ENCODE measurements at places on chromosomes 13 and 19.
A peak's percentile ranks its signal among the peaks of the same experiment; 100 is the strongest.

GRCh38 chr13:21014502-21015170 lies 46.8 kb downstream of the LATS2 start:
- no peak for DNase-seq

DNA sequence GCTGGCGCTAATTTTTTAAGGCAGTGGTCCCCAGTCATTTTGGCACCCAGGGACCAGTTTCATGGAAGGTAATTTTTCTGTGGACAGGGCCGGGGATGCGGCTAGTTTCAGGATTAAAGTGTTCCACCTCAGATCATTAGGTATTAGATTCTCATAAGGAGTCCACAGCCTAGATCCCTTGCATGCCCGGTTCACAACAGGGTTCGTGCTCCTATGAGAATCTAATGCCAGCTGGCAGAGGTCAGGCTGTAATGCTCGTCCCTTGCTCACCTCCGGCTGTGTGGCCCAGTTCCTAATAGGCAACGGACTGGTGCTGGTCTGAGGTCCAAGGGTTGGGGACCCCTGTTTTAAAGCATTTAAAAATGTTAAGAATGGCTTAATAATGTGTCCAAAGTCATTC lies 54.1 kb downstream of the GPC6 start:
- DNase-seq = no peak

GRCh38 chr13:80199585-80200292 lies 141.2 kb downstream of the SPRY2 start:
- no peak for DNase-seq

GRCh38 chr13:96900986-96901385 lies 93.3 kb downstream of the OXGR1 start:
- no peak for DNase-seq

- DNase-seq = no peak
Observed at GRCh38 chr13:33764716-33765115, 53.2 kb upstream of the RFC3 start.

DNA sequence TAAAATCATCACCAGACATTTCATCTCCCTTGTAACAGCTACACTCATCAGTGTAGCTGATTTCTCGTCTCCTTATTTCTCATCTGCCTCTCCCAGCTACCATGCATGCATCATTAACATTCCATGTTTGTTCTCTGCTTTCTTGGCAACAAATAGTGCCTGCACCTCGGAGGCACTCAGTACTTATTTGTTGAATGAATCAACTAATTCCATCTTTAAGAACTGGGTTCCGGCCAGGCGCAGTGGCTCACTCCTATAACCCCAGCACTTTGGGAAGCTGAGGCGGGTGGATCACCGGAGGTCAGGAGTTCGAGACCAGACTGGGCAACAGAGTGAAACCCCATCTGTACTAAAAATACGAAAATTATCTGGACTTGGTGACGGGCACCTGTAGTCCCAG lies 63.9 kb upstream of the GTF3A start:
- DNase-seq = no peak

- no peak for DNase-seq
Observed at GRCh38 chr19:47749326-47749725, 4.0 kb downstream of the NOP53 start.

DNA sequence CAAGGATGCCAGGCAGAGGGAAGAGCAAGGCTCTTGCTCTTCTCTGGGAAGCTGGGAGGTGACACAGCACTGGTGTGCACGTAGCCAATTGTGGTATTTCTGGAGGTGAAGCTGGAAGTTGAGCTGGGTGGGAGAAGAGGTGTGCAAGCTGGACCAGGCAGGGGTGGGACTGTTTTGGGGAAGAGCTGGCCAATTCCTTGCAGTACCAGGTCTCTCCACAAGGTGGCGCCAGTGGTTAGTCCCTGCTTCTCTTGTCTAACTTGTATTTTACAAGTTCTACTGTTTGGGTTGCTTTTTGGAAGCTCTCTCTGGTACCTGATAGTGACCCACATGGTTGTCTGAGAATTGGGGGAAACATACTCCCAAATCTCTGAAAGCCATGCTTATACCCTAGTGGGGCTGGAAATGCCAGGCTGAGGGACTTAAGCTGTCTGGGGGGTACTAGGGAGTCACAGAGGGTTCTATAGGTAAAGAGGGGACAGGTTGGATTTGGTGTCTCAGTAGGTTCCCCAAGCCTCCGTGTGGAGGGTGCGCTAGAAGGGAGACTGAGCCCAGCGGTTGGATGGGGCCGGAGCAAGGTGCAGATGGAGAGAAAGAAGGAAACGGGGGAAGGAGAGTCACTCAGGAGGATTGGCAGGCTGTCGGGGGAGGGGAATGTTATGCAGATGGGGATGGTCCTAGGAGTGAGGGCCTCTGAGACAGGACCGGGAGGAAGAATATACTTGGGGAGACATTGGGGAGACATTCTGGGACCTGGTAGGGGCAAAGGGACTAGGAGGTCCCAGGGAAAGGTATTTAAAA lies 3.0 kb downstream of the HPN start:
- DNase-seq = no peak

DNA sequence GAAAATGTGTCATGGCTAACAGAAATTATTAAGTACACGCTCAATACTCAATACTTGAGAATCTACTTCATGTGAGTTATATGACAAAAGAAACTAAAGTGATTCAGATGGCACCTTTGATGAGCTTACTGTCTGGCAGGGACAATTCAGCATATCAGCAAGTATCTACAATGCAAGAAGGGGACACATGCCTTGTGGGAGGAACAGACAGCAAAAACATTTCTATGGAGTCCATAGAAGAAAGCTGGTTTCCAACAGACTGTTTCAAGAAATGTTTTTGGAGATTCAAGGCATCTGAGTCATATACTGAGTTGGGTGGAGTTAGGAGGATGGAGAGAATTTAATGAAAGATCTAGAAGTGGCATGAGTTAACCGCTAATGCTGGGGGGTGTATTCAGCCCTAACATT lies 54.7 kb downstream of the MBNL2 start:
- DNase-seq = no peak

DNA sequence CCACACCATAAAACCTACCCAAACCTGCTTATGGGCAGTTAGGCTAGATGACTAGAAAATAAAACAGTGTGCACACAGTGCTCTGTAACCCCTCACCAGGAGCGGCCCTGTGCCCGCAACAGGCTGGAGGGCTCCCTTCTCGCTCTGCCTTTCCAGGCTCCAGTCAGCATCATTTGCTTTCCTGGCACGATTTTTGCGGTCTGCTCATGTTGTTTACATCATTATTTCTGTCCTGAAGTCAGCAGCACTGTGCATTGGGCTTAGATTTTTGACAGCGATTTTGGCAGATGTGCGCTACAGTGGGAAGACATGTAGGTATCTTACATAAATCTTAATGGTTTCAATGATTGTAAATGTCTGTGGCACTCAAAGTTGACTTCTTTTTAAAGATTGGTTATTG lies 344.0 kb downstream of the MTUS2 start:
- DNase-seq = no peak

DNA sequence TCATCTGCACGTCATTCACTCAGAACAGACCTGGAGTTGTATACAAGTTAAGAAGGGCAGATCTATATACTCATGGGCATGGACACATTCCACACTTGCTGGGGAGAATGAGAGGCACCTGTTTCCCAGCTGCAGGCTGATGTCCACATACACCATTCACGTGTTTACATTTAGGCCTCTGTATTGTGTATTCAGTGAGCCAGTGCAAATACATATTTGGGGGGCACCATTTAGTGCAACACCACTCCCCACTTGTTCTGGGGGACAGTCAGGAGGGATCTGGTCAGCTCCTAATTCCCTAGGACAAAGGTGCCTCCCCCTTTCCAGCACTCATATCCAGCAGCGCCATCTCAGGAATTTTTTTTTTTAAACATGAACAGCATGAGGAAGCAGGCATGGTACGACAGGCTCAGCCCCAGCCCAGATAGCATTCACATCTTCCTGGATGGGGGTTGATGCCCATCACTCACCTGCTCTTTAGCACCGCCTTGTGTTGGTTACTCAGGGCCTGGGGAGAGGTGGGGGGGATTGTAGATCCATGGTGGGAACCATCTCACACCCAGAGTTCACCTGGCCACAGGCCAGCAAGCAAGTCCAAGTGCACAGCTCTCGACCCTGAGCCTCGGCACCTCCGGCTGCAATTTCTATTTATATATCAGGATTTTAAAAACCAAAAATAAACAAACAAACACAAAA lies 56.9 kb upstream of the ZNF254 start:
- no peak for DNase-seq

DNA sequence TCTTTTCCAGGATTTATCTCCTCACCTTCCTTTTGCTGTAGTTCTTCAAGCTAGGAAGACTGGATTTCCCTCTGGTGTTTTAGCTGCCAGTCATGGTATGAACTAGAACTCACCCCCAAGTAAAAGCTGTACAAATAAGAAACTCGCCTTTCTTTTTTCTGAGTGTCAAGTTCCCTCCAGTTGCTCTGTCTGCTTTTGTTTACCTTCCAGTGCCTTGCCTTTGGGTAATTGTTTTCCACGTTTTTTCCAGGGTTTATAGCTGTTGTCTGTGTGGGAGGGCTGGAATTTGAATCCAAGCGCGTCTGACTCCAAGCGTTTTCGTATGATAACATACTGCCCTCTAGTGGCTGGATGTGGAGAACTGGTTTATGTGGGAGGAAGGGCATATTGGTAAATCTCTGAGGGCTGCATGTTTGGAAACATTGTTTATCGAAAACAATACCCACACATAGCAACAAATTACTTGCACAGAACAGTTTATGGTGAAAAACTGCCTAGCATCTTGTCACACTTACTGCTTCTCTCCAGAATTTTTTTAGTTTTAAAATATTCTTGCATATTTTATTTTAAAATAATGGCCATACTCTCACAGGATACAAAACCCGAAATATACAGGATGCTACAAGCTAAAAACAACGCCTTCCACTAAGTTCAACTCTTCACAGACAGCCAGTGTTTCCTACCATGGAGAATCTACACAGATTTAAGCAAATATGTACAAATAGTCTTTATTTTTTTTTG lies 19.2 kb downstream of the RCN3 start:
- peak; percentile 94 for DNase-seq

- no peak for DNase-seq
Observed at GRCh38 chr13:112448621-112449544, 72.7 kb downstream of the SPACA7 start.

DNA sequence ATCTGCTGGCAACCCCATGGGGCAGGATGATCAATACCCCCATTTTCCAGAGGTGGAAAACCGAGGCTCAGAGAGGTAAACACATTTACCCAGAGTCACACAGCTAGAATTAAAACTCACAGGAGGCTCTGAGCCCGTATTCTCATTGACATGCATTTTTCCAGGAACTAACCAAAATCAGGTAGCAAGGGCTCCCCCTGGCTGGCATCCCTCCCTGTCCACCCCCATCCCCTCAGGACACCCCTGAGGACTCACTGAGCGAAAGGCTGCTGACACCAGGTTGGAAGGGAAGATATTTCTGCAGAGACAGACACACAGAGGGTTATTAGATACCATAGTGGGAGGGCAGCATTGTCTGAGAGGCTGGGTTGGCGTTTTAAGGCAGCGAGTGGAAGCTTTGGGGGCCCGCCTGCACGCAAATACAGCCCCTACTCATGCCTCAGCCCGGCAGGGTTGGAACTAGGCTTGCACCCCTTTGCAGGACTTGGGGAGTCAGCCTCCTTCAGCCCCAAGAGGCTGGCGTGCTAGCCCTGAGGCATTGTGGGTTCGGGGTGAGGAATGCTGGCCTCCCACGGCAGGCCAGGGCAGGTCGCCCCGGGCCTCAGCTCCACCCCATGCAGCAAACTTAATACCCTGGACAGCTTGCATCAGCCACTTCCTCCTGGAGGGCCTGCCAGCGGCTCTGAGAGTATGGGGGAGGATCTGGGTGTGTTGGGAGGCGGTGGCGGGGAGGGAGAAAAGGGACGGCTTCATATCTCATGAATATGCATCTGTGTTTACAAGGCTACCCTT lies 3.9 kb downstream of the SLC1A5 start:
- DNase-seq = no peak

DNA sequence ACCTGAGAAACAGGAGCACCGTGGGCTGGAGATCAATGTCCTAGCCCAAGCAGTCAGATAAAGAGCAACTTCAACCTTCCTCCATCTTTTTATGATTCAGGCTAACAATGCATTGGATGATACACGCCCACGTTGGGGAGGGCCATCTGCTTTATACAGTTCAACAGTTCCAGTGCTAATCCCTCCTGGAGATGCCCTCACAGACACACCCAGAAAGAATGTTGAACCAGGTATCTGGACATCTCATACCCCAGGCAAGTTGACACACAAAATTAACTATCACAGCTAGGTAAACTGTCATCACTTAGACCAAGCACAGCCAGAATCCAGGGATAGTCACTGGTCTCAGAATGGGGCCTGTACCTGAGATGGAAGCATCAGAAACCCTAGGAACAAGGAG lies 20.6 kb upstream of the SERPINE3 start:
- no peak for DNase-seq

- DNase-seq = no peak
Observed at GRCh38 chr13:24022568-24022967, 125.3 kb upstream of the C1QTNF9B start.

DNA sequence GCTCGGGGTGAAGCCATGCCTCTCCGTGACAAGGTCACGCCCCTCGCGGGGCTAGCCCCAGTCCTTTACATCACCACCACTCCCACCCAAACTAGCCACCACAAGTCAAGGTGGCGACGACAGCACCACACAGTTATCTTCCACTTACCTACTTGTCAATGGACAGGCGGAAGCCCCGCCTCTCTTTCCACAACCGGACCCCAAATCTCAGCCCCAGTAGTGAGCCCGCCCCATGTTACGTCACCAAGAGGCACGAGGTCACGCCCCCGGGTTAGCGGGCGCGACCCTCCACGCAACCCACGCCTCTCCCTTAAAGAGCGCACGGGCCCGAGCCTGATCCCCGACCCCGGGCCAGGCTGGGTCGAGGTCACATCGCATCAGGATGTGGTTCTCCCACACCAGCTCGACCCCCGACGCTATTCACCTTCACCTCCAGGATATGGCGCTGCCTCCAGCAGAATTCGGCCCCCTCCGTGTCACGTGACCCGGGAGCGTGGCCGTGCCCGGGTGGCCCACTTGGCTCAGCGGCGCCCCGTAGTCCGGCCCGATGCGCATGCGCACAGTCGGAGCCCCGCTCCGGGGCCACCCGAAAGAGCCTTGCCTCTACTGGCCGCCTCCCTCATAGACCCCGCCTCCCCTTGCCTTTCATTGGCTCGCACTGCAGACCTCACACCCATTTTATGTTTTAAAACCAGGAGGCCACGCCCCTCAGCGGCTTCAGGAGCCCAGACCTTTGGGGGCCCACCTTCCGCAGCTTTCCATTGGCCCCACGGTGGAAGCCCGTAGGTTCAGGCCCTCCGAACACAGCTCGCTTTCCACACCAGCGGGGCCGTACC lies 18.2 kb downstream of the SYDE1 start:
- peak; percentile 94 for DNase-seq

DNA sequence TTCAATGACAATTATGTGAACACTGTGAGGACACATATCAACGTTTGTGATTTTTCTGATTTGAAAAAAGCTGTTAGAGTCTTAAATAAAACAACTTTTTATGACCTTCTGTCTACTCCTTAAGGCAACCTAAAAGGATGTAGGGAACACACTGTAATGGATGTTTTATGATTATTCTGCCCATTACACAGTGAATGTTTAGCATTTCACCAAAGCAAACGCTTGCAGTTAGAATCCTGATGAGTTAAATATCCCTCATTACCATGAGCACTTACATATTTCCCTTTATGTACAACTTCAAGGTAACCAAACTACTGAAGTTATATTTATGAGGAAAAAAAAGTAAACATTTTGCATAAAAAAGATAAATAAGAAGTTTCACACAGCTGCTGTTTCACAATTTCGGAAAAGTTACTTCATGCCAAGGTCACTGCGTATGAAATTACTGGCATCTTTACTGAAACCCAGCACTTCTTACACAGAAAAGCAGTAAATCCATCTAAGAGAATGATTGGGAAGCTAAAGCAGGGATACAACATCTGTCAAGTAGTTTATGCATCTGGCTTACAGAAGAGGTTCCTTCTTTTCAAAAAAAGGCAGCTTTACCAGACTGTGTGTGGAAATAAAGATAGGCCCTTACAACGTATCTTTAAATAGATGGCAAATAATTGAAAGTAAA lies 733.7 kb upstream of the ATXN8OS start:
- no peak for DNase-seq
